ENCODE measurements at places on chromosomes 4 and X. TPM values are rescaled to one million over a fixed set of nuclear protein-coding genes. Genes with fewer than 3 reads are reported as not detected.

PSAPL1 gene
- total RNA-seq: not detected

ART3 gene
- total RNA-seq: not detected

NAP1L5 gene
- total RNA-seq: 7.5 TPM

PARM1 gene
- total RNA-seq: 0.73 TPM

TMPRSS11E gene
- not detected for total RNA-seq

OPRPN gene
- total RNA-seq: not detected

GPR119 gene
- total RNA-seq: not detected

GC gene
- not detected for total RNA-seq

TEX13D gene
- 1.9 TPM for total RNA-seq

KCTD8 gene
- not detected for total RNA-seq

GRCh38 chrX:155679715-155680114 lies 67.0 kb upstream of the TMLHE start:
- DNase-seq: no peak

GRCh38 chr4:112736718-112737135 lies 99.8 kb downstream of the LARP7 start:
- DNase-seq: no peak

DNA sequence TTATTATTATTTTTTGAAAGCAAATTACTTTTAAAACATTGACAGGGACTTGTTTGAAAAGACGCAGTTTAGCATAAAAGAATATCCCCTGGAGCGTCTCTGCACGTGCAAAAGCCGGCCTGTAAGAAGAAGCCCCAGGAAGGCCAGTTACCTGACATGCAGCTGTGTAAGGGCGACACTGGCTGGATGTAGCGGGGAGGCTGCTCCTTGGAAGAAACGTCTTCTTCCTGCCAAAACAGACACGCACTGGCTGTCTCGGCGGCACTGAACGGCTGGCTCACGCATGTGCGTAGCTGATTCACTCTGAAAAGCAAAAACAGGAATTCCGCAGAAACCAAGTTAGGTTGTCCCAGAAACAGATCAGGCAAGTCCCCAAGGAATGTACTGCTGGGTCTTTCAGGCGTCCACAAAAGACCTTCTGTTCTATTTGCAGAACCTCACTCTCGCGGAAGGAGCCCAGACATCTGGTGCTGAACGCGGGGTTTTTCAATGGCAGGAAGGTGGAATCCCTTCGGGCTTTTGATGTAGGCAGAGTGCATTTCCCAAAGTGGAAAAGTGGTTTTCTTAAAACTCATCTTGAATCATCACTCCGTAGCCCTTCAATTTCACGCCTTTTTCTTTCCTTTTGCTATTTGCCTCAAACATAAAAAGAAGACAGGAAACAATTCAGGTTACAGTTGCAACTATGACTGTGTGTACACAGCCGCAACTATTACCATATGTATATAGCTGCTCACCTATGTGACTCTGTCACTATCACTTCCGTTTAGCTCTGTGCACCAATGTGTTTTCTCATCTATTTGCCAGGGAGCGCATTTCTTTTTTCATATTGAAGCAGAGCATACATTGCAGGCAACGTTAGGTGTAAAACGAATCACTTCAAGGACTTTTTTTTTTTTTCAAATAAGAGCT lies 38.1 kb upstream of the ARSH start:
- DNase-seq: peak; percentile 46

- peak; percentile 42 for DNase-seq
These were observed 24.3 kb upstream of the PGM2 start for GRCh38 chr4:37802068-37802666.

GRCh38 chr4:78493731-78494130 lies 57.8 kb upstream of the ANXA3 start:
- DNase-seq: no peak

DNA sequence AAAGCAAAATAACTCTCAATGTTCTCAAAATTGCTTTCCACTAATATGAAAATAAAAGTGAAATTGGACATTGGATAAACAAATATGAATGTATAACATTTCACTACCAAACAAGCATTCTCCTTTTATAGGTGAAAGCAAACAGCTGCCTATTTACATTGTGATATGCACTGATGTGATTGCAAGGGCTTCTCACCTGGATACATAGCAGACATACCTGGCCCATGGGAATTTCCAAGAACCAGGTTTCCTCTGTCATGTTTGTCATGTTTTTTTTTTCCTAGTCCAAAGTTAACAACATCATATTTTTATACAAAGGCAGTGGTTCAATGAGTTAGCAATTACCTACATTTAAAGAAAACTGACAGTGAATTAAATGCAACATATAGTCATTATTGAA lies 228.5 kb downstream of the ANKRD50 start:
- DNase-seq: no peak

- DNase-seq: no peak
These were observed 638.7 kb downstream of the FSTL5 start for GRCh38 chr4:161525121-161525520.

GRCh38 chrX:26651755-26652154 lies 435.8 kb downstream of the MAGEB5 start:
- no peak for DNase-seq

DNA sequence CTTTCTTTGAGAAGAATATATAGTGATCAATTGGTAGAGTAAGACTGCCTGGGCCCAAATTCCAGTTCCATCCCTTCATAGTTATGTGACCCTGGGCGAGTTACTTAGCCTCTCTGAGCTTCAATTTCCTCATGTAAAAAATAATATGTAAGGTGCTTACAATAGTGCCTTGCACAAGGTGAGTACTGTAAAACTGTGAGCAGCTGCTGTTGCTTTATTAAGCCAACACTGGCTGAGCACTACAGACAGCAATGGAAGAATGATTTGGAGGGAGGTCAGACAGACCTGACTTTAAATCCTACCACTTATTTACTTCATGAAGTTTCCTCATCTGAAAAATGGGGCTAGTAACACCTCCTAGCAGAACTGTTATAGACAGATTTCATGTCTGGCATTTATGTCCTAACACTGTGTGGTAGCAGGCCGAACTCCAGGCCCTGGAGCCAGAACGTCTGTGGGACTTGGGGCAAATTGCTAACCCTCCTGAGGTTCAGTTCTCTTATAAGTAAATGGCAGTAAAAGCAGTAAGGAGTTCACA lies 53.8 kb downstream of the RNF150 start:
- DNase-seq: no peak

DNA sequence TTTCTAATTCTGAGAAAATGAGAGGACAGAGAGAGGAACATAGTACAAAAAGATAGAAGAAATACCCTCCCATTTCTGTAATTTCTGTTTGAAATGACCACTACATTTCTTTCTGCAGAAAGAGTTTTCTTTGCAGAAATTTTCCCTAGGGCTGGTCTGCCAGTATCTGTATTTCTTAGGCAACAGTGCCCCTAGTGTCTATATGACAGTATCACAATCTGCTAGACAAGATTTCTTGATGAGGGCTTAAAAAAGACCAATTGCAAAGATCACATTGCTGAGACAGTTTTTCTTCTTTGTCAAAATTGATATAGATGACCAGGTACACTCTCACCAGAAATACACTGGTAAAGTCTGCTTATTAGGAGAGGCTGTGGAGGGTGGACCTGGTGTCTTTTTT lies 81.0 kb upstream of the ZDHHC15 start:
- DNase-seq: no peak

- DNase-seq: no peak
These were observed 27.4 kb downstream of the FRYL start for GRCh38 chr4:48752726-48753125.

DNA sequence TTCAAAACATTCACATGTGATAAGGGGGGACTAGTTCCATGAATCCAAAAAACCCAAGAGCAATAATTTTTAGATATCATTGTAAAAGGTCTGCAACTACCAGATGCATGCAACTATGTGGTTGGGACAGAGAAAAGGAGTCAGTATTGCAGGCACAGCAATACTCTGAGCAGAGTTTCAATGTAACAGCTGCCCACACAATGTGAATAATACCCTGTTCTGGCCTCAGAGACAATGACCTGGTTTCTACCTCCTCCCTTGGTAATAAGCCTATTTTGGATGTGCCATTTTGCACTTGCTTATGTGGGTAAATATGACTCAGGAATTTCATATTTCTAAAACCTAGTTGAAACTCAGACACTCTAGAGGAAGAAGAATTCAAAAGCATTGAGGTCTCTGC lies 194.8 kb upstream of the RASGEF1B start:
- no peak for DNase-seq

- peak; percentile 47 for DNase-seq
These were observed 485 bp downstream of the AADAT start for GRCh38 chr4:170089274-170089667.

DNA sequence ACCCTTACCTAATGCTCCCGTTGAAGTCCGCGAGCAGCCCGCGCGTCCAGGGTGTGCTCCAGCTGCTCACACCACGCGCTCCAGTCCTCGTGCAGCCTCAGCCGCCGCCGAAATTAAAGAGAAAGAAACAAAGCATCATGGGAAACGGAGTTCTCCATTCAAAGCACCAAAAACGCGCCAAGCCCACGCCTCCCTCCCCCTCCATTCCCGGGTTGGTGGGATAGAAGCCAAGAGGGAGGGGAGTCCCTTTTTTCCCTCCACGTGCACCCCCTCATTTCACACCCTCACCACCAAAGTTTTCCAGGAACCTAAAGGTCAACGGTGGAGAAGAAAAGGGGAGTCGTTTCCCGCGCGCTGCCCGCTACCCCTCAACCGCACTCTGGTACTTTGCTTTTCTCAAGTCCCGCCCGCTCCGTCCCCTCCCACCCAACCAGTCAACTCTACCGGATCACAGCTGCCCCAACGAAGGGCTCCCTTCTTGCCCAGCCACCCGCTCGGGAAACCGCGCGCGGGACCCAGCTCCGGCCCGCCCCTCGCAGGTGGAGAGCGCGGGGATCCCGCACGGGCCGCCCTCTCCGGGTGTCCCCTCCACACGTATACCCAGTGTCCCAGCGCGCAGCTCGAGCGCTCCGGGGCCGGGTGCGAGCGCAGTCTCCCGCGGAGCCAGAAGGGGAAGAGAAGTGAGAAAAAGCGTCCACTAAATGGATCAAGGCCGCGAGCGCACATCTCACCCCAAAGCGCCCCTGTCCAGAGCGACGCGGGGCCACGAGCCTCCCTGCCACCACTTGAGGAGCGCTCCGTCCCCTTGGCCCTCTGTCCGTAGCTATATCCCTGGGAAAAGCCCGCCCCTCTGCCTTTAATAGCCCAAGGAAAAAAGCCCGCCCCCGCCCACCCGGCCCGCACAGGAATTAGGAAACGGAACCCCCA lies 65.1 kb upstream of the CCDC160 start:
- peak; percentile 37 for DNase-seq

All from neural crest cell (in vitro differentiated cells).